ENCODE measurements at places on chromosomes 12 and 14.

GRCh38 chr14:96756745-96757144 is 40.4 kb upstream of the VRK1 start:
- H3K4me3 ChIP-seq, result no peak overlapping the region
- no peak overlapping the region for H3K27ac ChIP-seq
- no peak for DNase-seq
- H3K27me3 ChIP-seq, result no peaks in the 10 kb centered on the region

- H3K4me1 ChIP-seq, result no peaks in the 10 kb centered on the region
- DNase-seq, result no peak
- H3K4me3 ChIP-seq, result no peak overlapping the region
- no peaks in the 10 kb centered on the region for H3K36me3 ChIP-seq
- no peak overlapping the region for H3K27ac ChIP-seq
Measured at GRCh38 chr14:33908540-33909223, 42.2 kb downstream of the EGLN3 start.

DNA sequence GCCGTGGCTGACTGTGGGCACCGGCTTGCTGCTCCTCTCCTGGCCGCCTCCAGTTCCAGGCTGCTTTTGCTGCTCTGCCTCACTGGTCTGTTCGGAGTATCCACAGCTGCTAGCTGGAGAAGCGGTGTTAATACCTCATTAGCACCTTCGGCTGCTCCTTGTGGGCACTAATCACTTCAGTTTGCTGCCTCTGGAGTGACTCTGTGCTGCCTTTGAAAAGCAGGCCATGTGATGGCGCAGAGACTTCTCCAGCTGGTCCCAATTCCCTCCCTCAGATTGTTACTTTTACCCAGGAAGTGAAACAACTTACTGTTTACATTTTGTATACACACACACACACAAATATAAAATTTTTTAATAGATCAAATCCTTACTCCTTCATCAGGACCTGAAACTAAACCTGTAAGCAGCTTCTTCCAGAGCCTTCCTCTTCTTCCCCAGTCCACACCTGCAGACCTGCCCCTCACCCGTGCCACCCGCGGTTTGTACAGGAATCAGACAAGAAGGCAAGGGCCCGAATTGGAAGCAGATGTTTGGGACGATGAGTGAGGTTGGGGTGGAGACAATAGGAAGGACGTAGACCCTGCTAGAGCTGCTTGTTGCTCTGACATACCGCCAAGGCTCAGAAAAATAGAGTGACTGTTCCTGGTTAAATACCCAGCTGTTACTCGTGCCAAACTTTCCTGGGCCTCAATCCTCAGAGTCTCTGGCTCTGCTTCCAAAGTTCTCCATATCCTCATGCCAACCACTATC is 41.5 kb upstream of the LTBP2 start:
- no peak for DNase-seq
- H3K36me3 ChIP-seq, result no peaks in the 10 kb centered on the region
- no peak overlapping the region for H3K4me3 ChIP-seq
- H3K27me3 ChIP-seq, result no peaks in the 10 kb centered on the region
- no peaks in the 10 kb centered on the region for H3K4me1 ChIP-seq

DNA sequence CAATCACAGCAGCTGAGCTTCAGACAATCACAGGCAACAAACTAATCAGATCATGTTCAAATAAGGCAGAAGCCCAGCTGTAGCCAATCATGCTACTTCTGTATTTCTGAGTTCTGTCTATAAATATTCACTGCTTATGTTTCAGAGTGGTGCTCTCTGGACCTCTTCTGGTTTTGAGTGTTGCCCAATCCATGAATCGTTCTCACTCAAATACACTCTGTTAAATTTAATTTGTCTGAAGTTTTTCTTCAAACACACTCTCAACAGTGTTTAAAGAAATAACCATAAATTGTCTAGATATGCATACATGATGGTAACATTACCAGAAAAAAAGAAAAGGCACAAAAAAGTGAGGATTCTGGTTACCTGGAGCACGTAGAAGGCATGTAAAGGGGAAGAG is 77.9 kb upstream of the BBS10 start:
- no peaks in the 10 kb centered on the region for H3K27me3 ChIP-seq
- no peak overlapping the region for H3K27ac ChIP-seq
- DNase-seq, result no peak
- no peaks in the 10 kb centered on the region for H3K4me1 ChIP-seq
- no peaks in the 10 kb centered on the region for H3K36me3 ChIP-seq
- no peak overlapping the region for H3K4me3 ChIP-seq

- no peaks in the 10 kb centered on the region for H3K27me3 ChIP-seq
- no peaks in the 10 kb centered on the region for H3K4me1 ChIP-seq
- H3K27ac ChIP-seq, result no peak overlapping the region
- no peak overlapping the region for H3K4me3 ChIP-seq
- no peak for DNase-seq
Measured at GRCh38 chr12:19220852-19221466, 91.4 kb downstream of the PLEKHA5 start.

- no peaks in the 10 kb centered on the region for H3K36me3 ChIP-seq
- H3K27ac ChIP-seq, result no peak overlapping the region
- no peak overlapping the region for H3K4me3 ChIP-seq
- H3K4me1 ChIP-seq, result no peaks in the 10 kb centered on the region
- DNase-seq, result no peak
- H3K27me3 ChIP-seq, result no peaks in the 10 kb centered on the region
Measured at GRCh38 chr14:32307881-32308582, 21.1 kb upstream of the AKAP6 start.

- no peaks in the 10 kb centered on the region for H3K4me1 ChIP-seq
- H3K27ac ChIP-seq, result no peak overlapping the region
- H3K36me3 ChIP-seq, result no peaks in the 10 kb centered on the region
- no peak for DNase-seq
Measured at GRCh38 chr14:63282997-63283883, 35.5 kb downstream of the GPHB5 start.

DNA sequence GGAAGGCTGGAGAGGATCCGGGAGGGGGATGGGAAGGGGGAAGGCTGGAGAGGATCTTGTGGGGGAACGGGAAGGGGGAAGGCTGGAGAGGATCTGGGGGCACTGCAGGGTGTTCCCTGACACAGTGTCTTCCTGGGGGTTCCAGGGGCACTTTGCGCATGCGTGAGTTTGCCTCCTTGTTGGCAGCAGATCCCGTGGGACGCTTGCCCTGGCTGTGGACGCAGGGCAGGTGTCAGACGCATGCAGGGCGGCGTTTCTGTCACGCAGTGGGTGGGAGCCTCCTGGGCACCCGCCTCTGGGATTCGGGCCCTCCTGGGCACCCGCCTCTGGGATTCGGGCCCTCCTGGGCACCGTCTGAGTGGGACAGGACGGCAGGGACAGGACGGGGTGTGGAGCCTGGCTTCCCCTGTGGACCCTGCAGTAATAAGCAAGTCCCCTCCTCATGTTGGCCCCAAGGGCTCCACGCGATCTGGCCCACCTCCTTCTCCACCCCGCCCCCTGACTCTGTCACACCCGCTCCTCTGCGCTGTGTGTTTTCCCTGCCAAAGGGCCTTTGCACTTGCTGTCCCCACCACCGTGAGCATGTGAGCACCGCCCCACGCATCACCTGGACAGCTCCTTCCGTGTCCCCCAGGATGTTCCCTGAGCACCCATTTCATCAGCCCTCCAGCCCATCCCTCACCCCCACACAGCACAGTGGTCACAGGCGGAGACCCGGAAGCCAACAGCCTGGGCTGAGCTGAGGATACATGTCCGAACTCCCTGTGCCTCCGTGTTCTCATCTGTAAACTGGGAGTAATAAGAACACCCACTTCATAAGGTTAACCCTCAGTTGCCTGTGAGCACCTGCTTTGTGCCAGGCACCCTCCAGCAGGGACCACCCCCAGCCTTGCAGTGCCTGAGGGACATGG is 4.4 kb downstream of the MMP17 start:
- no peaks in the 10 kb centered on the region for H3K36me3 ChIP-seq
- peaks cover 25% of the 10 kb centered on the region for H3K27me3 ChIP-seq
- DNase-seq, result no peak
- H3K4me3 ChIP-seq, result no peak overlapping the region
- no peak overlapping the region for H3K27ac ChIP-seq

DNA sequence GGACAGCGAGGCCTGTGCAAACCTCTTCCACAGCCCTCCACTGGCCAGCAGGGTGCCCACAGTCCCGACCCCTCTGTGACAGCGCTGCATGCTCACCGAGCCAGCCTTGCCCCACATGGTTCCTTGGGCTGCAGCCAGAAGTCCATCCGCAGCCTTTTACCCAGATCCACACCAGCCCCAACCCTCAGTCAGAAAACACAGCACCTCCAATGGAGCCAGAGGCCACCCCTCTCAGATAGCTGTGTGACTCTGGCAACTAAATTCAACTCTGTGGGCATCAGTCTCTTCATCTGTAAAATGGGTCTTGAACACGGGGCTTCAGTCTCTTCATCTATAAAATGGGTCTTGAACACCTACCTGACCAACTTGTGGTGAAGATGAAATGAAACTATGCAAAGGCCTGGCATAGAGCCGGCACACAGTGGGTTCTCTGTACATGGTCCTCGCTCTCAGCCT is 38.0 kb downstream of the NFKBIA start:
- H3K36me3 ChIP-seq, result no peaks in the 10 kb centered on the region
- H3K27ac ChIP-seq, result no peak overlapping the region
- no peak overlapping the region for H3K4me3 ChIP-seq

- no peak for DNase-seq
- H3K36me3 ChIP-seq, result no peaks in the 10 kb centered on the region
- H3K27me3 ChIP-seq, result no peaks in the 10 kb centered on the region
- no peak overlapping the region for H3K27ac ChIP-seq
- H3K4me1 ChIP-seq, result no peaks in the 10 kb centered on the region
Measured at GRCh38 chr12:15044471-15044870, 71.6 kb downstream of the PDE6H start.

- H3K4me1 ChIP-seq, result peaks cover 21% of the 10 kb centered on the region
- no peak overlapping the region for H3K27ac ChIP-seq
- no peaks in the 10 kb centered on the region for H3K36me3 ChIP-seq
- H3K4me3 ChIP-seq, result no peak overlapping the region
- no peaks in the 10 kb centered on the region for H3K27me3 ChIP-seq
Measured at GRCh38 chr12:32117316-32117715, 10.7 kb downstream of the BICD1 start.

DNA sequence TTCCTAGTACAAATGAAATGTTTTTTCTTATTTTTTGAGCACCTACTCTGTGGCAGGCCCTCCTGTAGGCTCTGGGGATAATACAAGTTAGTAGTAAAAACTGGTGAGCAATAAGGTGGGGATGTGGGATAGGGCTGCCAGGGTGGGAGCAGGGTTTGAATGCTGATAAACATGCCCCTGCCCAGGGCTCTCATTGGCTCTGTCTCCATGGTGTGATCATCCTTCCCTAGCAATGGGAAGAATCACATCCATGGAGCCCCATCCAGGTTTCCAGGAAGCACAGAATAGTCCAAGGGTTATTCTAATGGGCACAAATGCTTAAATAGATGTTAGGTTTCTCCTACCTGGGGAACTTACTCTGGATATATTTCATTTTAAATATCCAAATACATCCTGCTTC is 45.5 kb downstream of the GIT2 start:
- no peaks in the 10 kb centered on the region for H3K27me3 ChIP-seq
- H3K4me3 ChIP-seq, result no peak overlapping the region
- no peaks in the 10 kb centered on the region for H3K4me1 ChIP-seq
- H3K36me3 ChIP-seq, result no peaks in the 10 kb centered on the region

- H3K4me3 ChIP-seq, result no peak overlapping the region
- H3K36me3 ChIP-seq, result no peaks in the 10 kb centered on the region
- no peaks in the 10 kb centered on the region for H3K4me1 ChIP-seq
- DNase-seq, result no peak
- no peaks in the 10 kb centered on the region for H3K27me3 ChIP-seq
Measured at GRCh38 chr14:55782166-55782565, 202.2 kb downstream of the KTN1 start.

DNA sequence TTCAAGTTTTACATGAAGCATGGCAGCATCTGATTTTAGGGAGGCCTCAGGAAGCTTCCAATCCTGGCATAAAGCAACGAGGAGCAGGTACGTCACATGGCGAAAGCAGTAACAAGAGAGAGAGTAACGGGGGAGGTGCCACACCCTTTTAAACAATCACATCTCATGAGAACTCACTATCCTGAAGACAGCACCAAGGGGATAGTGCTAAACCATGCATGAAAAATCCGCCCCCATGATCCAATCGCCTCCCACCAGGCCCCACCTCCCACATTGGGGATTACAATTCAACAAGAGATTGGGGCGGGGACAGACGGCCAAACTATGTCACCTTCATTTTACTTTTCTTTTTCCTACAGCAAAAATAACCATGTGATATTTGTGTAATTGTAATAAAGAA is 7.2 kb upstream of the MAP3K9 start:
- H3K27ac ChIP-seq, result no peak overlapping the region
- no peaks in the 10 kb centered on the region for H3K36me3 ChIP-seq
- no peak for DNase-seq
- no peaks in the 10 kb centered on the region for H3K4me1 ChIP-seq
- no peak overlapping the region for H3K4me3 ChIP-seq
- no peaks in the 10 kb centered on the region for H3K27me3 ChIP-seq

DNA sequence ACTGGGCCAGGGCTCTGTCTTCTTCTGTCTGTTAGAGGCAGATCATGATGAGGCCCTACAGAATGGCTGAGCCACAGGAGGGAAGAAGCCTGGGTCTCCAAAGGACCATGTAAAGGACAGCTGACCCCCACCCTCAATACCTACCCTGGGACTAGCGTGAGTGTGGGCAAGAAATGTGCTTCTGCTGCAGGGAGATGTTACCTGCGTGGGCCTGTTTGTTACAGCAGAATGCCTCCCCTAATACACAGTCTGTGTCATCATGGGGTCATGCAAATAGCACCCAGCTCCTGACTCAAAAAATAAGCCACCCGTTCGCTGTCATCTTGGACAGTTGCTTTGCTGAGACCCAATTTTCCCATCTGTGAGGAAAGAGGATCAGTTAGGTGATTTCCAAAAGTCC is 90.6 kb downstream of the CALM1 start:
- no peaks in the 10 kb centered on the region for H3K27me3 ChIP-seq
- no peaks in the 10 kb centered on the region for H3K36me3 ChIP-seq
- no peak overlapping the region for H3K4me3 ChIP-seq

DNA sequence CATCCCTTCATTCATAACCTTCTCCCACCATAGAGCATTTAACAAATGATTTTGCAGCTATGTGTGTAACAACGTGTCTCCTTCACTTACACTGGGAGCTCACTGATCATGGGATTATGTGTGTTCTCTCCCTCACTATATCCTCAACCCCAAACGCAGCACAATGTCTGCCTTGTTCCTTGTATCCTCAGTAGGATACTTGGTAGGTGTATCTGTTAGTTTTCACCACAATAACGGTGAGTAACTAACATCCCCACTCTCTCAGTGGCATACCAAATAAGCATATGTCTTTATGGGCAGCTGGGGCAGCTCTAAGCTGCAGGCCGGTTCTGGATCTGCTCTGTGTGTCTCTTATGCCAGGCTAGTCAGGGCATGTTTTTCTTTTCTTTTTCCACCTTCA is 166.7 kb upstream of the PWP1 start:
- no peak overlapping the region for H3K4me3 ChIP-seq
- no peak for DNase-seq
- H3K36me3 ChIP-seq, result no peaks in the 10 kb centered on the region
- H3K4me1 ChIP-seq, result peaks cover 9% of the 10 kb centered on the region
- H3K27me3 ChIP-seq, result no peaks in the 10 kb centered on the region

GRCh38 chr14:93073910-93074769 is 41.6 kb downstream of the ITPK1 start:
- H3K4me3 ChIP-seq, result no peak overlapping the region
- H3K36me3 ChIP-seq, result no peaks in the 10 kb centered on the region
- H3K4me1 ChIP-seq, result no peaks in the 10 kb centered on the region
- no peak overlapping the region for H3K27ac ChIP-seq
- no peak for DNase-seq

- no peaks in the 10 kb centered on the region for H3K27me3 ChIP-seq
- DNase-seq, result peak; percentile 86
- peak overlapping the region; percentile 76 for H3K27ac ChIP-seq
Measured at GRCh38 chr12:25712169-25712568, 159.1 kb upstream of the LMNTD1 start.
